ENCODE measurements at places on chromosomes 3 and 15.
A peak's percentile ranks its signal among the peaks of the same experiment; 100 is the strongest.

- no peak for DNase-seq
Measured at GRCh38 chr3:104941785-104942184, 424.9 kb upstream of the ALCAM start.

DNA sequence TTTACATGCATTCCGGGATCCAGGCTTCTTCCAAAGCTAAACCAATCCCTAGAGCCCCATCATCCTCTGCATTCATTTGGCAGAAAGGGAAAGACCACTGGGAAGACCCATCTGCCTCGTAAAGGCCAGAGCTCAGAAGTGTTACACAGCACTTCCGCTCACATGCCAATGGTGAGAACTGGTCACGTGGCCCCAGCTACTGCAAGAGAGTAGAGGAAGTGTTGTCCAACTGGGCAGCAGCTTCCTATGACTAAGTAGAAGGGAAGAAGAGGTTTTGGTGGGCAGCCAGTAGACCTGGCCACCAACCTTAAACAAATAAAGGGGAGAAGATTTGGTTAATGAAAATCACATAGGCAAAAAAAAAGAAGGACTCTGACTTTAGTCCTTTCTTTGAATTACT is 74.4 kb upstream of the PPP2R3A start:
- no peak for DNase-seq

DNA sequence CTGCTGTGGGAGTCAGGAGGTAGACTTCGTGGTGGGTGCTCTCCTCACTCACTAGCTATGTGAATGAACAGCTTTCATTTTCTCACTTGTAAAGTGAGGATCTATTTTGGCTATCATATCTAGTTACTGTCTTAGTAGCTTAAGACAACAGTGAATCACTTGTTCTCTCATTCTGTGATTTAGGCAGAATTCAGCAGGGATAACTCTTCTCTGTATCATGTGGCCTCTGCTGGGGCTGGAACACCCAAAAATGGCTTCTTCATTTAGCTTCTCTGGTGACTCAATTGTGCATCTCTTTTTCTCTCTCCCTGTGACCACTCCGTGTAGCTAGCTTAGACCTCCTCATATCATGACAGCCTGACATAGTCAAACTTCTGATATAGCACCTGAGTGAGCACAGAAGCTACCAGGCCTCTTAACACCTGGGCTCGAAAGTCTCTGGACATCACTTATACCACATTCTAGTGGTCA is 68.4 kb downstream of the BFSP2 start:
- DNase-seq: no peak

GRCh38 chr15:88076328-88076727 is 180.2 kb downstream of the NTRK3 start:
- DNase-seq: no peak

GRCh38 chr15:75725719-75726607 is 13.3 kb upstream of the CSPG4 start:
- peak; percentile 41 for DNase-seq

GRCh38 chr3:176928582-176928931 is 268.7 kb downstream of the TBL1XR1 start:
- DNase-seq: no peak

- DNase-seq: no peak
Measured at GRCh38 chr15:33533197-33533596, 222.4 kb downstream of the RYR3 start.

DNA sequence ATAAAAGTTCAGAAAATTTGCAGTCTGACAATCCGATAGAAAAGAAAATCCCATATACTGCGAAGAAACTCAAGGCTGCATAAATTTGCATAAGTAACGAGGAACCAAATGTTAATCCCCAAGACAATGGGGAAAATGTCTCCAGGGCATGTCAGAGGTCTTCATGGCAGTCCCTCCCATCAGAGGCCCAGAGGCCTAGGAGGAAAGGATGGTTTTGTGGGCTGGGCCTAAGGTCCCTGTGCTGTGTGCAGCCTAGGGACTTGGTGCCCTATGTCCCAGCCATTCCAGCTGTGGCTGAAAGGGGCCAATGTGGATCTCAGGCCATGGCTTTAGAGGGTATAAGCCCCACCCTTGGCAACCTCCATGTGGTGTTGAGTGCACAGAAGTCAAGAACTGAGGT is 21.3 kb upstream of the CCR4 start:
- DNase-seq: no peak

- no peak for DNase-seq
Measured at GRCh38 chr3:69594286-69594685, 145.0 kb upstream of the MITF start.

GRCh38 chr3:160069986-160070385 is 81.4 kb downstream of the IL12A start:
- DNase-seq: no peak

- no peak for DNase-seq
Measured at GRCh38 chr3:59418836-59419235, 369.0 kb upstream of the CFAP20DC start.

GRCh38 chr15:90619468-90619867 is 89.7 kb downstream of the CRTC3 start:
- no peak for DNase-seq

- DNase-seq: no peak
Measured at GRCh38 chr15:95142531-95142930, 911.2 kb downstream of the MCTP2 start.

DNA sequence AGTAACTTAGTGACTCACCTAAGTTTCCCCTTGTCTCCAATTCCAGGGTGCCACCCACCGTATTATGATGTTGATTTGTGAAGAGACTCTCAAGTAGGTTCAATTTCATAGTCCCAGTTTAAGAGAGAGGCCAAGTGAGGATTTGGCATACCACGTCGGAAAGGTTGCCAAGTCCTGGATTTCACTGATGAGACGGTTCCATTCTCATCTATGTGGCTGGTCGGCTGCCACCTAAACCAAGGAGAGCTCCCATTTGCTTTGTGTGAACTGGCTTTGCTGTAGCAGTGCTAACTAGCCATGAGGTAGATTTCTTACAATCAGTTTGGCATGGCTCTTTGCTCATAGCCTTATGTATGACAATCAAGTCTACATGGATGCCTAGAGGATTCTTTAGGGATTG is 653.6 kb downstream of the NLGN1 start:
- no peak for DNase-seq

DNA sequence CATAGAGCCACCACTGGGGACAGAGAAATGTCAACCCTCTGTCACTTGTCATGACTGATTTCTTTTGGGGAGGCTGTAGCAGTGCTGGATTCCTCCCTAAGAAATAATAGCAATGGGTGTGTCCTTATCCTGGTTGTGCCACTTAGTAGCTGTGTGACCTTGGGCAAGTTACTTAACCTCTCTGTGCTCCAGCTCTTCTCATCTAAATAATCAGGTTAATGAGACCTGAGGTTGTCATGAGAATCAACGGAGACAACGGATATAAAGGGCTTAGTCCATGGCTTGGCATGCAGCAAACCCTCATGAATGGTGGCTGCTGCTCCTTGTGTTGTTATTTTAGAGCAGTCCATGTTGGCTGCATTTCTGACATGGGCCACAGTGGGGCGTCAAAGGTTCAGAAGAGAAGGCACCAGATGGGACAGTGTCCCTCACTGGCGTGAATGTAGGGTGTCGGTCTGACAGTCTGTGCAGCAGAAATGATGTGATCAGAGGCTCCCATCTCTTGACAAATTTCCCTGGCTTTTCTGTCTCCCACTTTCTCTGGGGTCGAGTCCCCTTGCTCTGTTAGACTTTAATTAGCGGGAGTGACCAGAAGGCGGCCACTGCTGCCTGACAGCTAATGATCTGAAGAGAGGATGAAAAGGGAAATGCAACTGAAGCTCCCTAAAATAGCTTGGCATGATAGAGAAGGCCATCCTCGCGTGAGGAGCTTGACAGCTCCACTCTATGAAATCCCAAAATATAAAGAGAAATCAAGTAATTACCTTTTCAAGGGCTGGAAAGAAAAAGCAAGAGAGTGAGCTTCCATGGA is 209.4 kb downstream of the CADPS start:
- no peak for DNase-seq

- DNase-seq: no peak
Measured at GRCh38 chr3:170228093-170228766, 6.0 kb downstream of the PRKCI start.

All from natural killer cell treated with Interleukin-12 subunit alpha and Interleukin-12 subunit beta and Interleukin-15 and Interleukin-18, amount 100 ng/mL, for 72 hours (primary cell).